ENCODE measurements at places on chromosomes 16 and 17. TPM values are rescaled to one million over a fixed set of nuclear protein-coding genes. Genes with fewer than 3 reads are reported as not detected.

- DNase-seq: peak; percentile 44
Measured at GRCh38 chr16:66115373-66115772, 251.1 kb upstream of the CDH5 start.

DNA sequence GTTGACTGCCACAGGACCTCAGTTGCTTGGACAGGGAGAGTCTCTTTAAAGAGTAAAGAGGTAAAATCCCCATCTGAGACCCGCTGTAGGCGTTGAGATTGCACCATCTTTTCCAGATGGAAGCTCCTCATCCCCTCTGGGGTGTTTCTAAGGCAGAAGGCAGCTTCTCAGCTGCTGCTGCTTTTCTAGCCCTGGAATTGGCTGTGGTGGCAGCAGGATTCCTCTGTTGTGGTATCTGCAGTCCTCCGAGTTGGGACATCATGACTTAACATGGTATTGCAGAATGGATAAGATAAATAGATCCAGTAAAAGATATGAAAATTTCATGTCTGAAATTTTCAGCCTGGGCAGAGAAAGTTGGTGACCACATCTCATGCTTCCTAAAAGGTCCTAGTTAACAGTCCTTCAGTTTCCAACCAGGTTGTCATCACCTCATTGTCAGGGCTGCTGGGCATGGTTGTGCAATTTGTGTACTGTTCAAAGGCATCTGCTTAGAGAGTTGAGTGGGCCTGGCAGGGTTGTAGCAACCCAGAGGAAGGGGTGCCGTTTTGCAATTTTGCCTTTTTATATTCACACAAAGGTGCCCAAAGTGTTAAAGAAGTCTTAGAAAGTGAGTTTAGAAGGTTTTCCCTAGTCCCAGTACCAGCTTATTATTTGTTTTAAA is 150.4 kb downstream of the SPECC1 start:
- DNase-seq: no peak

GRCh38 chr17:36778448-36778847 is 158.8 kb upstream of the LHX1 start:
- DNase-seq: no peak

DNA sequence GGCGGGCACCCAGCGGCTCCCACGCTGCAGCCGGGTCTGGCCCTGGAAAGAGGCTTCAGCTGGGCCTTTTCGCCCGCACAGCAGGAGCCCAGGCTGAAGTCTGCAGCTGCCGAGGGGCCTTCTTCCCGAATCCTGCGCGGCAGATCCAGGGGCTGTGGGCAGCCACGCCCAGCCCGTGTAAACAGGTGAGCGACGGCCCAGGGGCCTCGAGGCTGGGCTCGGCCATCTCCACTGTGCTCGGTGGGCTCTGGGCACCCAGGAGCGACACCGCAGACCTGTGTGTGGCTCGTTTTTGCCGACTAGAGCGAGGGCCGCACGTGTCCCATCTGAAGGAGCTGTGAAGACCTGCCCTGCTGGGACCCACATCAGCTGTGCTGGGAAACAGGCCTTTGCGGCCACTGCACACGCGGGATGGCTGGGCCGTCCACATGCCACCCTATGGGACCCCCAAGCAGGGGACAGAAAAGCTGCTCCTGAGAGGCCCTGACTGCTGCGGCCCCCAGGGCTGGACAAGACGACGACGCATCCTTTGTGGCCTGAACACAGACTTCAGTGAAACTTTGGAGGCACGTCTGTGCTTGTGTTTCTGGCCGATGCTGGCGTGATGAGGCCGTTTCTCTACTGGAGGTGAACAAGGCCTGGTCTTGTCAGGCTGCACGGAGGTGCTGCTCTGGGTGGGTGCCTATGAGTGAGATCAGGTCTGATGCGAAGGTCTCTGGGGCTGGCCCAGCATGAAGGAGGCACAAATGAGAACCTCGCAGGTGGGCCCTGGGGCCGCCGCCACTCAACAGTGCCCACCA is 5.2 kb upstream of the APRT start:
- DNase-seq: no peak

- no peak for DNase-seq
Measured at GRCh38 chr16:5309946-5310611, 212.5 kb upstream of the EEF2KMT start.

DNA sequence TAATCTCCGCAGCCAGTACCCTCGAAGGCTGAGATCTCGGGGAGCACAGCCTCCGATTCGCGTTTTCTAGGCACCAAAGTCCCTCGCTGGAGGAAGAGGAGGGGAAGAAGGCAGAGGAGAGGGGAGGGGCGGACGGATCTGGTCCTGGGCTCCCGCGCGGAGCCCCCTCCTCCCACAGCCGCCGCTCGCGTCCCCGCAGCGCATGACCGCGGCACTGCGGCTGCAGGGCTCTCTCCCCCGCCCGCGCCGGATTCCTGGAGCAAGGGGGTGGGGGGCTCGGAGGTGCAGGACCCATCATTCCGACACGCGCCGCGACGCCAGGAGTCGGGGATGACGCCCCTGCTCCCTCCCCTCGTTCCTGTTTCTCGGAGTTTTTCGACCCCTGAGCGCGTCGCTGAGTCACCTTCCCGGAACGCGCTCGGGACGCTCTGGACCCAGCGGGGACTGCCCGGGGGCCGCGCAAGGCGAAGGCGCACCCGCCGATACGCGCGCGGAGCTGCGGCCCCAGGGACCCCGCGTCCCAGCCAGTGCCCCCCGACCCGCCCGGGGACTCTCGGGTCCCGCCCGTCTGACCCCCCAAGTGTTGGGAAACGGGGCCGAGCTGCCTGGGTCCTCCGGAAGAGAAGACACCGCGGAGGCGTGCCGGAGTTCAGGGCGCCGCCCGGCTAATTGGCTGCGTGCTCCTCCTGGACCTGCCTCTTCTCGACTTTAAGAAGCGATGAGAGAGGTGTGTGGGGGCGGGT is 1.4 kb upstream of the SPHK1 start:
- peak; percentile 87 for DNase-seq

GRCh38 chr16:56866955-56867830 is 2.2 kb downstream of the SLC12A3 start:
- DNase-seq: peak; percentile 78

DNA sequence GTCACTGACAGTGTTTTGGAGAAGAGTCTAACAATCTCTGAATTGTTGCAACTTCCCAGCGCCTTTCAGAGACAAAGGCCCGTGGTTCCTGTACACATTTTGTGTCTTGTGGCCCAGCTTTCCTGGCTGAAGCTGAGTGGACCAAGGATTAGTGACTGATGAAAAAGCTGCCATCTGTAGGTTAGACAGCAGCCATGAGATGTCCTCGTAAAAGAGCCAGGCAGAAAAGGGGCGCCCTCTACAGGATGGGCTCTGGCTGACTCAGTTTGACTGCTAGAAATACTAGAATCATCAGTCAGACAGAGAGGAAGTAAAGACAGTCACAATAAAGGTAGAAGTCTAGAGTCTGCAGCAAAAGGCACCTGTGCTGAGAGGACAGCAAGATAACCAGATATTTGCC is 26.5 kb upstream of the NF1 start:
- peak; percentile 92 for DNase-seq

GRCh38 chr17:80055597-80055996 is 19.2 kb downstream of the CCDC40 start:
- DNase-seq: no peak

DNA sequence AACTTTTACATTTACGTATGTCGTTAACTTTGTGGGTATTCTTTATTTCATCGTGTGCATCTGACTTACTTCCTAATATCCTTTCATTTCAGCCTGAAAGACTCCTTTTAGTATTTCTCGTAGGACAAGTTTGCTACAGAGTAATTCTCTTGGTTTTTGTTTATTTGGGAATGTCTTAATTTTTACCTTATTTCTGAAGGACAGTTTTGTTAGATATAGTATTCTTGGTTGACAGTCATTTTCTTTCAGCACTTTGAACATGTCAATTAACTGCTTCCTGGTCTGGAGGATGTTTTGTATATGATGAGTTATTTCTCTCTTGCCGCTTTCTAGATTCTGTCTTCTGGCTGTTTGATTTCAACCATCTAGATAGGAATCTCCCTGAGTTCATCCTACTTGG is 109.2 kb upstream of the NACA2 start:
- no peak for DNase-seq

DNA sequence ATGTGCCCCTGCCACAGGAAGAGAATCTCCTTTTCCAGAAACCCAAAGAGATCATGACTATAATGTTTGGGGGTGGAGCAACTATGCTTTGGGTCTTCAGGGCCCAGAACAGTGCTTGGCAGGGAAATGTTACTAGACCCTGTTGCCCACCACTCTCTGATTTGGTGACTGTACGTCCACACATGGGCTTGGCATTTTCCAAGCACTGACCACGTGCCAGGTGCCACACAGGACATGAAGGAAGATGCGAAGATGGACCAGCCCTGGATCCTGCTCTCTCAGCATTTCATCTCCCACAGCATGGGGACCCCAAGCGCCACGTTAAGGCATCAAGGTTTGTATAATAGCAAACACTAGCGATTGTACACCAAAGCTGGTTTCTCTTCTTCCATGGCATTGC is 50.1 kb downstream of the GSG1L start:
- no peak for DNase-seq

GRCh38 chr17:76844846-76845245 is 23.4 kb upstream of the MGAT5B start:
- DNase-seq: peak; percentile 94

GRCh38 chr17:58328195-58329034 is at the start of gene TSPOAP1:
TSS of gene TSPOAP1 (minus strand) at chr17:58328795. CDS start at chr17:58327920, 875 bp downstream.
- DNase-seq: peak; percentile 98

DNA sequence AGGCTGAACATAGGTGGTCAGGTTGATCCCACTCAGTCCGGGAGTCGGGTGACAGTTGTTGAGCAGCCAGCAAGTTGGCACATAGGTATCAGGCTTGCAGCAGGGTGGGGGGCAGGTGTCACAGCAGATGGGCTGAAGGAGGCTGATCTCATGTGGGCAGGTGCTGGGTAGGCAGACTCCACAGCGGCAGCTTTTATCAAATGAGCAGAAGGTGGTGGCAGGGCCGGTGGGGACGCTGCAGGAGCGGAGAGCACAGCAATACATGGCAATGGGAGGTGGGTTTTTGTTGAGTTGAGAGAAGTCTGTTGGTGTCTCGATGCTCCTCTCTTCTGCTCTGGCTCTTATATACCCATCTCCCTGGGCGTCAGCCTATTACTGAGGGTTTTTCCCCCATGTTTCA is at the start of gene KRTAP3-1:
KRTAP3-1 (minus strand) TSS at position 318 of the 400 bp plus-strand sequence; CDS start at position 264, 54 bp downstream.
- no peak for DNase-seq

GRCh38 chr17:4476511-4477070 is 22.1 kb upstream of the SPNS2 start:
- no peak for DNase-seq

DNA sequence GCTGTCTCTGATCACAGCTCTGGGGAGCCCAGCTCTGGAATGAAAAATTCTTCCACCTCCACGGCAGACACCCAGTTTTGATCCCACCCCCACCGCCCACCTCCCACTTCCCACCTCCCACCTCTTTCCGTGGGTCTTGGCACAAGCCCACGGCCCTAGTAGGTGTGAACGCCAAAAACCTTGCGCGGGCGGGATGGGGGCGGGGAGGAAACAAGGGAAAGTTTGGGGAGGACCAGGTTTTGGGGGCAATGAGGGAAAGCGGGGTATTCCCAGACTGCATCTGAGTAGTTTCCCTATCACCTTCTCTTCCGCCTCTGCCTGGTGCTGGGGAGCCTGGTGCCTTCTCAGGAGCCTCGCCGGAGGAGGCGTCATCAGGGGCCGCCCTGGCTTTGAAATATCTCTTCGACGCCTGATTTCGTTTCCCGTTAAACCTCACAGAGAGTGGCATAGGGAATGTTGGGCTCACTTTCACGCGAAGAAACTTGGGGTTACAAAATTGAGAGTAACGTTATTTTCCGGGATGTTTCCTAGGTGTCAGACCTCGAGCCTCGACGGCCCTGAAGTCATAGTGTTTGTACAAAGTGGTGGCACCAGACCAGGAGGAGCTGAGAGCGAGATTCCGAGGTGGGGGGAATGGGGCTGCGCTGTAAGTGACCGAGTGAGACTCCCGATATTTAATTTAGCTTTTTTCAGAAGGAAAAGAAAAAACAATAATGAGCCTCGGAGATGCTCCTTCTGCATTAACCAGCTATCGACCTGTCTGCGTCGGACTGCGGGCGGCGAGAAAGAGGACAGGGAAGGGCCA is 1.6 kb upstream of the IRX3 start:
- no peak for DNase-seq

DNA sequence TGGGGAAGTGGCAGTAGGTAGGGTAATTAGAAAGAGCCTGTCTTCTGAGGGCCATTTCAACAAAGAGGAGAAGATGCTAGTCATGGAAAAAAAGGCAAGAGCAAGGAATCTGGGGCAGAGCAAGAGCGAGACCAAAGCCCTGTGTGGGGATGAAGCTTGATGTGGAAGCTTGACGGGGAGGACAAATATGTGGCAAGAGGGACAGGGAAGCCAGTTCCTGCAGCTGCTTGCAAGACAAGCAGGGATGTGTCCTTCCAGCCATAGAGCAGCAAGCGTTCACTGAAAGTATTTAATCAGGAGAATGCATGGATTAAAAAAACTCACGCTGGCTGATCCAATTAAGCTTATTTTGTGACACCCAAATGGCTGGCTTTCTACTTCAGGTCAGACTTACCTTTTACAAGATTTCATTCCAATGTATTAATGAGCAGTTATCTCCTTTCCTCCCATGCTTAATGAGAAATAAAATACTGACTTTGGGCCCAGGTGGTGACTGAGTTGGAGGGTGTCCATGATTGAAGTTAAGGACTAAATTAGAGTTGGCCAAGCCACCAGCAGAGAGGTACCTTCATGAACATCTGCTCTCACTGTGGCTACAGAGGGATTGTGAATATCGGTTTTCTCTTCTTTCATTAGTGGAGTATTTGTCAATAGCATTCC is 76.8 kb downstream of the ABCA8 start:
- DNase-seq: no peak

Gene HSDL1
- total RNA-seq: 26.0 TPM

Gene KRTAP17-1
- total RNA-seq: 1.6 TPM

Gene HS3ST3A1
- not detected for total RNA-seq

Gene CAVIN1
- total RNA-seq: not detected

Gene MYLK3
- total RNA-seq: 1.3 TPM

Gene TEX14
- not detected for total RNA-seq

Gene NT5C3B
- total RNA-seq: 17.8 TPM

Gene SPN
- total RNA-seq: 0.63 TPM

Gene DBF4B
- 11.6 TPM for total RNA-seq

Gene SPNS2
- total RNA-seq: not detected

Gene ITGB3
- 16.4 TPM for total RNA-seq

Gene DNAAF8
- 0.22 TPM for total RNA-seq

Gene TLCD3B
- not detected for total RNA-seq

Gene CCL8
- total RNA-seq: not detected

Measured in Karpas-422 (cell line).